ENCODE measurements at places on chromosomes 3 and 15.

GRCh38 chr3:116374901-116375300 lies 70.4 kb downstream of the LSAMP start:
- DNase-seq, result no peak

DNA sequence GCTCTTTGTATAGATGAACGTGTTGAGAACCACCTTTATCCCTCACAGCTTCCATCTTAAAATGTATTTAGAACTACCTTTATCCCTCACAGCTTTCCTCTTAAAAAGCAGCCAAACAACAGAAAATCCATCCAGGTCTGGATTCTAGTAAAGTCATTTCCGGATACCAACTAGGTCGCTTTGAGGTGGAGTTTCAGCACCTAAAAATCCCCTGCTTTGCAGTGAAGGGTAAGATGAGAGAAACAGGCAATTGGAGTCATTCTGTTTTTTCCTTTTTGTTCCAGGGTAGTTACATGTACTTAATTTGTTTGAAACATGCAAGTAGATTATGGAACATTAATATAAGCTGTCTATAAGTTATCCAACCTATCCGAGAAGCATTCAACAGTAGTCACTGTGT lies 192.0 kb downstream of the UBE2E2 start:
- no peak for DNase-seq

DNA sequence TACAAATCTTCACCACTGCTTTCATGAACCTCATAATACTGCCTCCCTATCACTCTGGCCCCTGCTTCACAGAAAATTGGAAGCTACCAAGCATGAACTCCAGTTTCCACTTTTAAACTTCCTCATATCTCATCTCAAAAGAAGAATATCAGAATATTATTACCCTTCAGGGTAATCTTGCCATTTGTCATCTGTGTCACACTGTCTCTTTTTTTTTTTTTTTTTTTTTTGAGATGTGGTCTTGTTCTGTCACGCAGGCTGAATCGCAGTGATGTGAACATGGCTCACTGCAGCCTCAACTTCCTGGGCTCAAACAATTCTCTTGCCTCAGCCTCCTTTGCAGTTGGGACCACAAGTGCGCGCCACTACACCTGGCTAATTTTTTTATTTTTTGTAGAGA lies 80.4 kb upstream of the TCF12 start:
- no peak for DNase-seq

- no peak for DNase-seq
Measured at GRCh38 chr3:166837535-166837934, 542.6 kb downstream of the ZBBX start.

GRCh38 chr3:72231439-72232196 lies 446.7 kb upstream of the PROK2 start:
- DNase-seq, result no peak

DNA sequence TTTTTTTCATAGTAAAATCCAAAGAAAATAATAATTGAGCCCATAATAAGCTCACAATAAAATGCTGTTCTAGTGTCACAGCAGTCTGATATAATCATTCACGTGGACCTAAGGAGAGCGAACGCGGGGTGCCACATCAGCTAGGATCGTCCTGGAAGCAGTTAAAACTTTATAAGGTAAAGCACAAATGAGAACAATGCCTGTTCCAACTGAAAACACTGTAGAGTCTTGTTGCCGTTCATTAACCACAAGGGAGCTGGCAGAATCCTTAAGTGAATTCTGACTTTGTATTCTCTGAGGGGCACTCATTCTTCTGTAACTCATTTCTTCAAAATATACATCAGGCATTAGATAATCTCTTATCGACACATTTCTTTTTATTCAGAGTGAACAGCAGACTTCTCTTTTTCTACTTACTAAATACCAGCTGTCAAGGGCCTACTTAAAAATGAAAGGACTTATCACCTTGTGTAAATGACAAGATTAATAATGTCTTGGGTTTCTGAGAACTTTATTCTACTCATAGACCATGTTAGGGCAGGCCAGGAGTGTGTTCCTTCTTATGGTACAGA lies 524.6 kb downstream of the MECOM start:
- DNase-seq, result no peak

GRCh38 chr3:83849106-83849730 lies 1109.6 kb upstream of the CADM2 start:
- DNase-seq, result no peak

- no peak for DNase-seq
Measured at GRCh38 chr3:101204246-101204645, 116.1 kb downstream of the IMPG2 start.
